ENCODE measurements at places on chromosomes 16 and 17.

- no peak overlapping the region for H3K4me3 ChIP-seq
- no peaks in the 10 kb centered on the region for H3K36me3 ChIP-seq
- peaks cover 7% of the 10 kb centered on the region for H3K4me1 ChIP-seq
- no peak for DNase-seq
- no peaks in the 10 kb centered on the region for H3K27me3 ChIP-seq
Observed at GRCh38 chr17:39115135-39115534, 36.3 kb downstream of the PLXDC1 start.

GRCh38 chr17:55763856-55764255 lies 13.0 kb downstream of the PCTP start:
- H3K4me3 ChIP-seq, result no peak overlapping the region
- DNase-seq, result no peak
- H3K27me3 ChIP-seq, result no peaks in the 10 kb centered on the region
- H3K36me3 ChIP-seq, result peaks cover 12% of the 10 kb centered on the region
- no peak overlapping the region for H3K27ac ChIP-seq
- no peaks in the 10 kb centered on the region for H3K4me1 ChIP-seq

GRCh38 chr16:51420247-51420646 lies 269.2 kb upstream of the SALL1 start:
- H3K4me1 ChIP-seq, result no peaks in the 10 kb centered on the region
- DNase-seq, result no peak
- peaks cover 6% of the 10 kb centered on the region for H3K27me3 ChIP-seq
- no peak overlapping the region for H3K4me3 ChIP-seq
- H3K27ac ChIP-seq, result no peak overlapping the region

- H3K27me3 ChIP-seq, result no peaks in the 10 kb centered on the region
- peak overlapping the region; percentile 77 for H3K27ac ChIP-seq
- peak overlapping the region; percentile 36 for H3K4me3 ChIP-seq
- no peaks in the 10 kb centered on the region for H3K36me3 ChIP-seq
- H3K4me1 ChIP-seq, result peaks cover 29% of the 10 kb centered on the region
- DNase-seq, result peak; percentile 46
Observed at GRCh38 chr17:28407130-28407973, 1.3 kb upstream of the SLC46A1 start.

DNA sequence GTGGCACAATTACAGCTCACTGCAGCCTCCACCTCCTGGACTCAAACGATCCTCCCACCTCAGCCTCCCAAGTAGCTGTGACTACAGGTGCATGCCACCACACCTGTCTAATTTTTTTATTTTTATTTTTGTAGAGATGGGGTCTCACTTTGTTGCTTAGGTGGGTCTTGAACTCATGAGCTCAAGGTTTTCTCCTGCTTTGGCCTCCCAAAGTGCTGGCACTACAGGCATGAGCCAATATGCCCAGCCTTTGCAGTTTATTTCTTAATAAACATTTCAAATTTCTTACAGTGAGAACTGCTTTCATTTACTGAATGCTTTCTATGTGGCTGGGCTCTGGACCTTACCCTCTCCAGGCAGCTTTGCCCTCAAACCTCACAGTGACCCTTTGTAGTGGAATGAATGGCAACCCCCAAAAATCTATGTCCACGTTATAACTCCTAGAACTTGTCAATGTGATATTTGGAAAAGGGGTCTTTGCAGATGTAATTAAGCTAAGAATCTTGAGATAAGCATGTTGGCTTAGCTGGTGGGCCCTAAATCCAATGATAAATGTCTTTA lies 1.6 kb upstream of the TNP2 start:
- H3K27me3 ChIP-seq, result no peaks in the 10 kb centered on the region
- H3K27ac ChIP-seq, result no peak overlapping the region
- no peaks in the 10 kb centered on the region for H3K36me3 ChIP-seq
- no peak overlapping the region for H3K4me3 ChIP-seq
- no peak for DNase-seq

DNA sequence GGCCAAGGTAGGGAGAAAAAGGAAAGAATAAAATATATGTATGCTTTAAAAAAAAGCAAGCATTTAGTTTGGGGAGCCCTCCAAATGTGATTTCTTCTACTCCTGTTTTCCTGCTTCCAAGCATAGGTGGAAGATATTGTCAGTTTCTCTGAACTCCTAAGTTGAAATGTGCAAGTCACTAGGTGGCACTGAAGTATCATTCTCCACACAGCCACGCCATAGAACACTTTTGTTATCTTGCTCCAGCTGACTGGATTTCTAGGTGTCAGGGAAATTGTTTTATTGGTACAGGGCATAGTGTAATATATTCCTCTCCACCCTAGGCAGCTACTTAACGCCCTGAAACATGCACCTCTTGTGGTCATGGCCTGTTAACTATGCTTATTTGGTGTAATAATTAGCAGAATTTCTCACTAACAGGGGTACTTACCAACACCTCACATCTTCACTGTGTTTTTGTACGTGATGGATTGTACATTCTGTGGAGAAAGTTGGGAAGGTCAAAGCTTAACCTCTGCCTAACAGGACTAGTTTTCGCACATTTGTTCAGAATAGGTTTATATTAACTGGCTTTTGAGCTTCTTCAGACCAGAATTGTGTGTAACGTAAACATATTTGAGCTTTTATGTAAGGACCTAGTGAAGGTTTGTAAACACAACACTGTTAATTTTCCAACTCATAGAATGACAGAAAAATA lies 69.3 kb downstream of the FTO start:
- peaks cover 4% of the 10 kb centered on the region for H3K36me3 ChIP-seq
- H3K27me3 ChIP-seq, result no peaks in the 10 kb centered on the region
- H3K27ac ChIP-seq, result no peak overlapping the region
- no peak overlapping the region for H3K4me3 ChIP-seq
- H3K4me1 ChIP-seq, result peaks cover 16% of the 10 kb centered on the region

DNA sequence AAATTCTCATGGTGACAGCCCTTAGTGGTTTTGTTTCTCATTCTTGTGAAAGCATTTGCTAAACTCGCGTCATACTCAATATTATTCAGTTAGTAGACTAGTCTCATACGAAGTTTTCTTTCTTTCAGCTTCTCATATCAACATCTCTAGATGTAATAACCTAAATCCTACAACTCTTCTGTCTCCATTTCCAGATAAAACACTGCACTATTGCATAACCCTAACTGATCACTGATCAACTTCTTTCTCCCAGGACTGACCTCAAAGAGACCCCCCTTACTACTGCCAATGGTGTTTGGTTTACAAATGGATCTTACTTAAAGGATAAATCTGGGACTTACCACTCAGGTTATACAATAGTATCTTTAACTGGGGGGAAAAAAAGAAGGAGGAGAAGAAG lies 36.3 kb upstream of the TEKT1 start:
- peaks cover 1% of the 10 kb centered on the region for H3K36me3 ChIP-seq
- H3K27ac ChIP-seq, result no peak overlapping the region
- no peak overlapping the region for H3K4me3 ChIP-seq
- DNase-seq, result no peak
- peaks cover 5% of the 10 kb centered on the region for H3K27me3 ChIP-seq

GRCh38 chr16:73057291-73058210 lies 9.6 kb upstream of the ZFHX3 start:
- H3K36me3 ChIP-seq, result no peaks in the 10 kb centered on the region
- peak overlapping the region; percentile 92 for H3K4me3 ChIP-seq

GRCh38 chr16:27472091-27473020 lies 70.4 kb downstream of the IL21R start:
- no peak overlapping the region for H3K4me3 ChIP-seq
- H3K4me1 ChIP-seq, result no peaks in the 10 kb centered on the region
- no peak overlapping the region for H3K27ac ChIP-seq
- no peaks in the 10 kb centered on the region for H3K27me3 ChIP-seq

- no peak for DNase-seq
- H3K27me3 ChIP-seq, result no peaks in the 10 kb centered on the region
- H3K27ac ChIP-seq, result no peak overlapping the region
- H3K4me3 ChIP-seq, result no peak overlapping the region
- H3K4me1 ChIP-seq, result peaks cover 2% of the 10 kb centered on the region
Observed at GRCh38 chr17:5832886-5833285, 237.3 kb upstream of the WSCD1 start.

- no peak overlapping the region for H3K4me3 ChIP-seq
- peaks cover 17% of the 10 kb centered on the region for H3K36me3 ChIP-seq
- H3K27ac ChIP-seq, result no peak overlapping the region
Observed at GRCh38 chr16:4868026-4868425, 20.7 kb downstream of the UBN1 start.

GRCh38 chr17:68577497-68577821 lies 23.7 kb downstream of the FAM20A start:
- H3K36me3 ChIP-seq, result no peaks in the 10 kb centered on the region
- H3K4me1 ChIP-seq, result peaks cover 4% of the 10 kb centered on the region
- no peak overlapping the region for H3K4me3 ChIP-seq
- H3K27ac ChIP-seq, result no peak overlapping the region
- DNase-seq, result no peak
- no peaks in the 10 kb centered on the region for H3K27me3 ChIP-seq

- H3K4me3 ChIP-seq, result no peak overlapping the region
- no peak overlapping the region for H3K27ac ChIP-seq
- no peak for DNase-seq
- no peaks in the 10 kb centered on the region for H3K27me3 ChIP-seq
Observed at GRCh38 chr17:10033959-10034358, 128.9 kb upstream of the RCVRN start.

DNA sequence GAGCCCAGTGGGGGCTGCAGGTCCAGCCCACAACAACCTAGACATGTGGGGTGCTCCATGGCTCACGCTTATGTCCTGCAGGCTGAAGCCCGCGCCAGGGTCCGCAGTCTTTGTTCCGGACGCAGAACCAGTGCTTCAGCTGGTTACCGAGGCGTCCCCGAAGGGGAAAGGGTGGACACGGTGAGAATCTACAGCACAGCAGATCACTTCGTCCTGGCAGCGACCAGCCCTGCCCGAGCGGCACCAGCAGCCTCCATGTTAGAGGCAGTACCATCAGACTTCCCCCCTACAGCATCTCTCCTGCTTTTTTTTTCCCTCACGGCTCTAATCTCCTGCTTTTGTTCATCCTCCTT lies 1736.4 kb downstream of the TP53TG3F start:
- no peaks in the 10 kb centered on the region for H3K27me3 ChIP-seq
- H3K4me1 ChIP-seq, result no peaks in the 10 kb centered on the region
- peaks cover 1% of the 10 kb centered on the region for H3K36me3 ChIP-seq
- no peak overlapping the region for H3K27ac ChIP-seq
- no peak overlapping the region for H3K4me3 ChIP-seq

- no peak for DNase-seq
- H3K27me3 ChIP-seq, result no peaks in the 10 kb centered on the region
- H3K27ac ChIP-seq, result no peak overlapping the region
- peaks cover 46% of the 10 kb centered on the region for H3K36me3 ChIP-seq
- H3K4me1 ChIP-seq, result peaks cover 3% of the 10 kb centered on the region
- H3K4me3 ChIP-seq, result no peak overlapping the region
Observed at GRCh38 chr16:53865494-53865863, 161.5 kb downstream of the FTO start.

DNA sequence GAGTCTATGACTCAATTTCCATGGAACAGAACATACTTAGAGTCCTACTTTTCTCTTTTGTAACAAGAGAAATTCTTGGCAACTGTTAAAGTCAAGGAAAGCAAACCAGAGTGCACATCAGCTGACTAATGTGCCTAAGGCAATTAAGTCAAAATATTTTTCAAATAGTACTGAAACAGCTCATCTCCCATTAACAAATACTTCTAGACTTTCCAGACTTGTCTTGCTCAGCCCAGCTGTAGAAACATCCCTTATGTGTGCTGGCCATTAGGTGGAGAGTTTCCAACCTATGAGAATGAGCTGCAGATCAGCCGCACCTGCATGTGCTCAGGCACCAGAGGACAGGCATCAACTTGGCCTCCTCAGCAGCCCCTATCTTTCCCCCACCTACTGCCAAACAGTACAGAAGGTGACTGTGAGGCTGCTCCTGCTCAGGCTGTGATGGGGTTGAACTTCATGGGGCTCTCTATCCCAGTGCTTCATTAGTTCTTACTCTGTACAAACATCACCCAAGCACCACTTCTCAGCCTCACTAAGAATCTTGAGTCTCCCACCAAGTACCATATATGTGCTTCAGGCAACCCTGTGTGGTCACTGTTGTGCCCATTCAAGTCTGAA lies 32.2 kb downstream of the TEX2 start:
- no peaks in the 10 kb centered on the region for H3K27me3 ChIP-seq
- H3K36me3 ChIP-seq, result peaks cover 3% of the 10 kb centered on the region
- no peak for DNase-seq
- peak overlapping the region; percentile 87 for H3K27ac ChIP-seq
- peaks cover 30% of the 10 kb centered on the region for H3K4me1 ChIP-seq

DNA sequence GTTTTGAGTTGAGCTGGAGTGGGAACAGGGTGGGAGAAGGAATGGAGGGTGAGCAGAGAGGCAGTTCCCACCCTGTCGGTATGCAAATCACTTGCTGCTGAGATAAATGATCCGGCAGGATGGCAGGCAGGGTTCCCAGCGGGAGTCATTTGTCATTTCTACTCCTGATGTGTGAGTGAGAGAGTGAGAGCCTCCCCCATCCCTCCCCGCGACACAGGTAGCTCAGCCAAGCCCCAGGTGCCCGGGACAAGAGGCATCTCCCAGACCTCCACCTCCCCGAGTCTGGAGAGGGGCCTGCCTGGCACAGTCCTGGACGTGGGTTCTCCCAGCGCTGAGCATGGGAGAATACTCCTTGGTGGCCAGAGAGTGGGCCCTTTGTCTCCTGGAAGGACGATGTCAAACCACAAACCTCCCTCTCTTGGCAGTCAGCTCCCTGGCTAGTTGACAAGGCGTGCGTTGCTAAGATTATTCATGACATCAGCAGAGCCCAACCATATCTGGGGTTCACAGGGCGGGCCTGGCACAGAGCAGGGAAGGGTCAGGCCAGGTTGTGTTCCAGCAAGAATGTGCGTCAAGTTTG lies 33.7 kb upstream of the TNRC6C start:
- H3K4me3 ChIP-seq, result no peak overlapping the region
- H3K36me3 ChIP-seq, result peaks cover 3% of the 10 kb centered on the region
- H3K27me3 ChIP-seq, result peaks cover 68% of the 10 kb centered on the region
- no peak overlapping the region for H3K27ac ChIP-seq

DNA sequence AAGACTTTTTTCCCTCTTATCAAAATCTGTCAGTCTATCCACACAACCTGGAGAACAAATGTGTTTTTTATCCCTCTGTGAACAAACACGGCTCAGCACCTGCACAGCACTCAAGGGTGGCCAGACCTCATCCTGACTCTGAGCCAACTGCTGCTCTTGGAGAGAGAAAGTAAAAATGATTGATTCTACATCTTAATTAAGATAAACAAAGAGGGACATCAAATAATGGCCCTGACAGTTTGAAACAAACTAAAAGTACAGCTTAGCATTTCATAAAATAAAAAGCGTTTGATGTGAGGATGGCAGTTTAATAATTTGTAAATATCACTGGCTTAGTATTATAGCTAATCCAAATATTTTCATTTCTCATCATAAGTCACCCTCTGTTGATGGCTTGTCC lies 106.2 kb downstream of the SNX11 start:
- H3K36me3 ChIP-seq, result no peaks in the 10 kb centered on the region
- H3K4me1 ChIP-seq, result peaks cover 25% of the 10 kb centered on the region
- H3K27ac ChIP-seq, result no peak overlapping the region
- no peak overlapping the region for H3K4me3 ChIP-seq

Measured in mesothelial cell of epicardium (in vitro differentiated cells).